ENCODE measurements at places on chromosomes 1 and 21.

DNA sequence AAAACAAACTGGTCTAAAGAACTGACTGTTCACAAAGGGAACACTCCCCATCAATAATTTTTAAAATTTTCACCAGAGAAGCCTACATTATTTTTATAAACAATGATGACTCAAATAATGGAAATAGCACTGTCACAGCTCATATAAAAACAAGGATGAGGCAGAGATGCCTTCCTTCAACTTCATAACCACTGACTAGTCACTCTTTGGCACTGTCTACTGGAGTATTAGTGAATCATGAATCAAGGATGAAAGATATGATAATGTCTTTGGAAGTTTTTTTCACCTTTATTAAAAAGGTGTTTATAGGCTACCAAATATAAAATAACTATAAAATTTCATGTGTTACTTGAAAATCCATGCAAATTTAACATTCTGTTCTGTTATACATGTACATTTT is 316.9 kb downstream of the VAV3 start:
- DNase-seq, result no peak

GRCh38 chr1:95744731-95745130 is 510.7 kb downstream of the RWDD3 start:
- DNase-seq, result no peak

- DNase-seq, result no peak
These were observed 73.9 kb downstream of the EBNA1BP2 start for GRCh38 chr1:43098200-43098599.

GRCh38 chr1:230822092-230822581 is 46.2 kb downstream of the C1orf198 start:
- no peak for DNase-seq

- no peak for DNase-seq
These were observed 61.1 kb downstream of the FHAD1 start for GRCh38 chr1:15308135-15308534.

DNA sequence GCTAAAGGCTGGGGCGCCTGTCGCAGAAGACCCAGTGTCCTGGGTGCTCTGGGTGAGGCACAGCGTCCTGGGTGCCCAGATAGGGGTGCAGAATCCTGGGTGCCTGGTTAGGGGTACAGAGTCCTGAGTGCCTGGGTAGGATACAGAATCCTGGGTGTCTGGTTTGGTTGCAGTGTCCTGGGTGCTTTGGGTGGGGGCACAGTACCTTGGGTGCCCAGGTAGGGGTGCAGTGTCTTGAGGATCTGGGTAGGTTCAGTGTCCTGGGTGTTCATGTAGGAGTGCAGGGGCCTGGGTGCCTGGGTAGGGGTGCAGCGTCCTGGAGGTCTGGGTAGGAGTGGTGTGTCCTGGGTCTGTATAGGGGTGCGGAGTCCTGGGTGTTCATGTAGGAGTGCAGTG is 178.7 kb downstream of the CAMTA1 start:
- DNase-seq, result no peak

GRCh38 chr1:119594376-119594775 is 53.7 kb downstream of the ZNF697 start:
- DNase-seq, result no peak

GRCh38 chr1:91993256-91993655 is 36.5 kb upstream of the EPHX4 start:
- no peak for DNase-seq

- DNase-seq, result no peak
These were observed 253.3 kb upstream of the ADGRL2 start for GRCh38 chr1:81547261-81547911.

GRCh38 chr1:164695956-164696665 is 137.1 kb downstream of the PBX1 start:
- DNase-seq, result no peak

DNA sequence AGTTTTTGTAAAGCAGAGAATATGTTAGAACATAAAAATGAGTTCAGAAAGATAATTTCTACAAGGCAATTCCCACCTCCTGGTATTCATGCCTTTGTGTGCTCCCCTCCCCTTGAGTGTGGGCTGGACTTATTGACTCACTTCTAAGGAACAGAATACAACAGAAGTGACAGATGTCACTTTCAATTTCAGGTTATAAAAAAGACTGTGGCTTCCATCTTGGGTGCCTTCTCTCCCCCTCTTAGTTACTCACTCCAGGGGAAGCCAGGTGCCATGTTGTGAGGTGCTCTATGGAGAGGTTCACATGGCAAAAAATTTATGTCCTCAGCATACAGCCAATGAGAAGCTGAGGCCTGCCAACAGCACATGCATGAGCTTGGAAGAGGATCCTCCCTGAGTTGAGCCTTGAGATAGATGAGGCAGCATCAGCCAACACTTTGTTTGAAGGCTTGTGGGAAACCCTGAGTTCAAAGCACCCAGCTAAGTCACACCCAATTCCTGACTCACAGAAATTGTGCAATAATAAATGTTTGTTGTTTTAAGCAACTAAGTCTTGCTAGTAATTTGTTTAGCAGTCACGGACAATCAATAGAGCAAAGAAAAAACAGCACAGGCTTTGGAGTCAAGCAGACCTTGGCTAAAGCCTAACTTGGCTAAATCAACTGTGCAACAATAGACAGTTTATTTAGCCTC is 73.5 kb upstream of the NGF start:
- no peak for DNase-seq

DNA sequence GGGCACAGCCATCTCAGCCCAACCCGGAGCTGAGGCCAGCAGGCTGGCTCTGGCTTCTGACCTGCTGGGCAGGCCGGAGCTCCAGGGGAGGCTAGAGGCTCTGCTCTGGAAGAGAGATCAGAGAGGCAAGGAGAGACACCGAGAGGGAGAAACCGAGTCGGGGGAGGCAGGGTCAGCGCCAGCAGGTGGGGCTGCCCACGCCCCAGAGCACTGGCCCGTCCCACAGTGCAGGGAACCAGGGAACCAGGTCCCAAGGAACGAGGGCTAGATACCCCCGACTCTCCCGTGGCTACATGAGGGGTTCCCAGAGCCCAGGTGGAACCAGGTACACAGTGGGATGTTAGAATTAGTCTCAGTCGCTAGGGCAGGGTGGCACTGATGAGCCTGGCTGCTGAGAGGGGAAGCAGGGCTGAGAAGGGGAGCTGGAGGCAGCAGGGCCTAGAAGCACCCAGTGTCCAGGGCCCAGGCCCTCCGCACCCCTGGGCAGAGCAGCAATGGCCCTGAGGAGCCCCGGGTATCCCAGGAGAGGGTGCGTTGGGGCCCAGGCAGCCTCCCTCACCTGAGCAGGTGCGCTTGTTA is 2.1 kb downstream of the MASP2 start:
- no peak for DNase-seq

- no peak for DNase-seq
These were observed 7.4 kb downstream of the PLEKHM2 start for GRCh38 chr1:15691434-15692032.

All from activated CD4-positive, CD25-positive, alpha-beta regulatory T cell treated with anti-CD3 and anti-CD28 coated beads, Interleukin-2, amount 50 U/mL, for 16 hours (primary cell).